ENCODE measurements at places on chromosomes 16 and 17. TPM values are rescaled to one million over a fixed set of nuclear protein-coding genes. Genes with fewer than 3 reads are reported as not detected.

- H3K4me1 ChIP-seq: peaks cover 11% of the 10 kb centered on the region
- peaks cover 29% of the 10 kb centered on the region for H3K36me3 ChIP-seq
- no peak for DNase-seq
- H3K27ac ChIP-seq: peak overlapping the region; percentile 60
- H3K27me3 ChIP-seq: no peaks in the 10 kb centered on the region
These were observed 19.9 kb downstream of the DCAKD start for GRCh38 chr17:45031231-45032173.

DNA sequence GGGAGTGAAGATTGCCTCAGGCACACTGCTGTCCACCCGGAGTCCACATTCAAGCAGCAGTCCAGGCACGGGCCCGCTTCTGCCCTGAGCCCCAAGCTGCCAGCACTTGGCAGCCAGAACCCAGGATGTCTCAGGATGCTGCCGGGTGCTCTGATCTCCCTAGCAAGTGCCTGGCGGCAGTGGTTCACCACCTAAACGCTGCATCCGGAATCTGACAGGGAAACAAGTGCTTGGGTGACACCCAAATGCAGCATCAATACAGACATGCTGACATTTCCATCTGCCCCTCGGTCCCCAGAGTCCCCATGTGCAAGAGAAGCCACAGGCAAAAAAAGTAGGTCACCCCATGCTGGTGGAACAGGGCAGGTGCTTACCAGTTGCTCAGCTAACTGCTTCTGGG is 197.1 kb upstream of the RPL38 start:
- H3K4me3 ChIP-seq: no peak overlapping the region
- H3K4me1 ChIP-seq: no peaks in the 10 kb centered on the region
- no peak overlapping the region for H3K27ac ChIP-seq

GRCh38 chr17:76657505-76658241 is 14.1 kb upstream of the ST6GALNAC1 start:
- H3K4me1 ChIP-seq: peaks cover 15% of the 10 kb centered on the region
- H3K4me3 ChIP-seq: no peak overlapping the region
- no peaks in the 10 kb centered on the region for H3K36me3 ChIP-seq
- no peak overlapping the region for H3K27ac ChIP-seq
- DNase-seq: no peak
- H3K27me3 ChIP-seq: no peaks in the 10 kb centered on the region

The RILP gene
- total RNA-seq: 3.8 TPM

DNA sequence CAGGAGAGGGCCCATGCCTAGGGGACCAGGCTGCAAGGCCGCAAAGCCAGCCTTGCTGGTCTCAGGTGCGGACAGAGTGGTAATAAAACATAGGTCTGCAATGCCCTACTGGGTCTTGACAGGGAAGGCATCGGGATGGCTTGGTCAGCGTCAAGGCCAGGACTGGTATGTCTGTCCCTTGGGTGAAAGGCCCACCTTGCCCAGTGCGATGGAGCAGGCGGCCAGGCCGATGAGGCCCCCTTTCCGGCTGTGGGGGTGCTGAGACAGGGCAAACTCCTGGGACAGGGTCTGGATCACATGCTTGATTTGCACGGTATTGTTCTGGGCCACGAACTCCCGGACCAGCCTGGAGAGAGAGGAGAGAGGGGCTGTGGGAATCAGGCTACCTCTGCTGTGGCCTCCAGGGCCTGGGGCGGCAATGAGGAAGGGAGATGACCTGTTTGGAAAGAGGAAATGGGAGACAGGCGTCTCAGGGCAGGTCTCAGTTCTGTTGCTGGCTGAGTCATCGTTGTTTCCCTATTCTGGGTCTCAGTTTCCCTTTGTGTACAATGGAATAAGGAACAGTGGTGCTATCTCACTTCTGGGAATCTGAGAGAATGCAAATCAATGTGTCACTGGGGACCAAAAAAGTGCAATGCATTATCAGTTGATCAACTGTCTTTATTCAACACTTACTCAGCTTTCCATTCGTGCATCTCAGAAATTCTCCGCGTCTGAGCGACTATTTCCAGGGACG is 14.8 kb downstream of the VAC14 start:
- H3K27me3 ChIP-seq: no peaks in the 10 kb centered on the region
- H3K4me1 ChIP-seq: no peaks in the 10 kb centered on the region
- peaks cover 22% of the 10 kb centered on the region for H3K36me3 ChIP-seq
- no peak for DNase-seq
- H3K27ac ChIP-seq: no peak overlapping the region
- H3K4me3 ChIP-seq: no peak overlapping the region

- no peak for DNase-seq
- H3K36me3 ChIP-seq: peaks cover 8% of the 10 kb centered on the region
- H3K27me3 ChIP-seq: no peaks in the 10 kb centered on the region
- H3K27ac ChIP-seq: peak overlapping the region; percentile 99
- H3K4me3 ChIP-seq: peak overlapping the region; percentile 59
These were observed 6.0 kb downstream of the SOCS3 start for GRCh38 chr17:78353834-78354233.

The TERB1 gene
- total RNA-seq: 0.49 TPM

The CDH13 gene
- total RNA-seq: 0.80 TPM

DNA sequence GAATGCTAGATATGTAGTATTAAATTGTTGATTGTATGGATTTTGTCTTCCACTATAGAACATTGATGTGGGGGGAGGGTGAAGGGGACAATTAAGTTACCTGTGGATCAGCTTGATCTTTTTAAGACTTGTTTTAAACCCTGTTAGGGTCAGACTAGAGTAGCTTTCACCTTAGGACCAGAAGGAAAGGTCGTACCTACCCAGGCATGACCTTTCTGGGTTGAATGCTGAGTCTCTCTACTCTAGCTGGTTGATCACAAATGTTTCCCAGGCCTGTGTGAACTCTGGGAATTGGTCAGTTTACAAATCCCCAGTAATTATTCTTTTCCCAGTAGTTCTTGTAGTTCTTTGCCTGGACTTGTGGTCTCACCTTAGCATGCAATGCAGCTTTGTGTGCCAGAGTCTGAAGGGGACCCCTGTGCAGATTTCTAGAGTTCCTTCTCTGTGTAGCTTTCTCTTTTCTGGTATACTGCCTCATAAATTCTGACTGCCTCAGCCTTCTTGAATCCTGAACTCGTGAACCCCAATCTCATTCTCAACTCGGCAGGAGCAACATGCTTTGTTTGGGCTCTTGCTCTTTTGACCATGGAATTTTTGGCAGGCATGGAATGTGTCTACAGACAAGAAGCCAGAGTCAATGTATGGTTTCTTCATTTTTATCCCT is 54.1 kb downstream of the VMP1 start:
- no peaks in the 10 kb centered on the region for H3K27me3 ChIP-seq
- peak overlapping the region; percentile 97 for H3K27ac ChIP-seq
- peaks cover 35% of the 10 kb centered on the region for H3K4me1 ChIP-seq
- no peak for DNase-seq

- H3K4me1 ChIP-seq: no peaks in the 10 kb centered on the region
- H3K36me3 ChIP-seq: peaks cover 64% of the 10 kb centered on the region
- no peak overlapping the region for H3K27ac ChIP-seq
- H3K27me3 ChIP-seq: no peaks in the 10 kb centered on the region
- no peak overlapping the region for H3K4me3 ChIP-seq
These were observed 35.1 kb downstream of the MARF1 start for GRCh38 chr16:15607700-15608396.

- no peaks in the 10 kb centered on the region for H3K27me3 ChIP-seq
- H3K27ac ChIP-seq: peak overlapping the region; percentile 59
- no peak for DNase-seq
- peaks cover 11% of the 10 kb centered on the region for H3K36me3 ChIP-seq
- peaks cover 9% of the 10 kb centered on the region for H3K4me1 ChIP-seq
- no peak overlapping the region for H3K4me3 ChIP-seq
These were observed 12.6 kb downstream of the ZBTB4 start for GRCh38 chr17:7466639-7467341.

- DNase-seq: no peak
- no peak overlapping the region for H3K4me3 ChIP-seq
- peaks cover 22% of the 10 kb centered on the region for H3K4me1 ChIP-seq
These were observed 19.5 kb downstream of the PLLP start for GRCh38 chr16:57264950-57265371.

Measured in mesothelial cell of epicardium (in vitro differentiated cells).